ENCODE measurements at places on chromosomes 4 and X. TPM values are rescaled to one million over a fixed set of nuclear protein-coding genes. Genes with fewer than 3 reads are reported as not detected.
A peak's percentile ranks its signal among the peaks of the same experiment; 100 is the strongest.

Gene ALAS2
- not detected for total RNA-seq

Gene TCEAL6
- not detected for total RNA-seq

Gene RHOXF2
- not detected for total RNA-seq

Gene PRR32
- total RNA-seq, result not detected

Gene KLHL4
- not detected for total RNA-seq

Gene PYURF
- 46.3 TPM for total RNA-seq

Gene RIPPLY1
- total RNA-seq, result not detected

- H3K36me3 ChIP-seq, result peaks cover 2% of the 10 kb centered on the region
- no peak overlapping the region for H3K27ac ChIP-seq
- no peaks in the 10 kb centered on the region for H3K27me3 ChIP-seq
- H3K4me1 ChIP-seq, result no peaks in the 10 kb centered on the region
- no peak for DNase-seq
- no peak overlapping the region for H3K4me3 ChIP-seq
These were observed 874.8 kb downstream of the C4orf33 start for GRCh38 chr4:129970801-129971200.

DNA sequence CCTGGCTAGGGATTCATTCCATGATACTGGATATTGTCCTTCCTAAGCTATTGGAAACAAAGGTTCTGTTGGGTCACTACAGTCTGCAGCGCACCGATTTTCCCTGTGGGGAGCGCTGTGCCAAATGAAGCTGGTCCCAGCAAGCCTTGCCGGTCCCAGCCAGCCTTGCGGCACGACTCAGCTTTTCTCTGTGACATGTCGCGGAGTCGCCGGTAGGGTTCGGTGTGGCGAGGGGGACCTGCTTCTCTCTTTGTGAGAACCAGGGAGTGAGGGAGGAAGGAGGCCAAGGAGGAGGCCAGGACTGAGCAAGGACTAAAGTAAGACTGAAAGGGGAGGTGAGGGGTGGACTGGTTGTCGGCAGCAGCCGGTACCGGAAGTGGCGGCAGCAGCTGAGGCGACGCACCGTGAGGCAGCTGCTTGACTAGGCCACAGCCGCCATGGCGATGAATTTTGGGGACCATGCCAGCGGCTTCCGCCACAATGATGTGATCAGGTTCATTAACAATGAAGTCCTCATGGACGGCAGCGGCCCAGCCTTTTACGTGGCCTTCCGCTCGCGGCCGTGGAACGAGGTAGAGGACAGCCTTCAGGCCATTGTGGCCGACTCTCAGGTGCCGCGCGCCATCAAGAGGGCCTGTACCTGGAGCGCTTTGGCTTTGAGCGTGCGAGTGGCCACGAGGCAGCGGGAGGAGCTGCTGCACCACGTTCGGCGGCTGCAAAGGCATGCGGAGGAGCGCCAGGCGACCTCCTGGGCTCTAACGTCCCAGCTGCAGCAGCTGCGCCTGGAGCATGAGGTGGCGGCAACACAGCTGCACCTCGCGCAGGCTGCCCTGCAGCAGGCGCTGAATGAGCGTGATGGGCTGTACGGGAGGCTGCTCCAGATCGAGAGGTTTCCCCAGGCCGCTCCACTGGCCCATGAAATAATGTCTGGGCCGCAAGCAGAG is at the start of gene TEX13D:
Gene TEX13D (plus strand): TSS at position 180 of the 944 bp plus-strand sequence. CDS start 258 bp downstream, at position 438.
- H3K36me3 ChIP-seq, result no peaks in the 10 kb centered on the region
- peaks cover 2% of the 10 kb centered on the region for H3K27me3 ChIP-seq
- H3K4me1 ChIP-seq, result peaks cover 9% of the 10 kb centered on the region

- no peak overlapping the region for H3K4me3 ChIP-seq
- DNase-seq, result no peak
- no peaks in the 10 kb centered on the region for H3K4me1 ChIP-seq
- no peak overlapping the region for H3K27ac ChIP-seq
- no peaks in the 10 kb centered on the region for H3K27me3 ChIP-seq
- no peaks in the 10 kb centered on the region for H3K36me3 ChIP-seq
These were observed 105.7 kb upstream of the PRPS2 start for GRCh38 chrX:12685541-12685940.

DNA sequence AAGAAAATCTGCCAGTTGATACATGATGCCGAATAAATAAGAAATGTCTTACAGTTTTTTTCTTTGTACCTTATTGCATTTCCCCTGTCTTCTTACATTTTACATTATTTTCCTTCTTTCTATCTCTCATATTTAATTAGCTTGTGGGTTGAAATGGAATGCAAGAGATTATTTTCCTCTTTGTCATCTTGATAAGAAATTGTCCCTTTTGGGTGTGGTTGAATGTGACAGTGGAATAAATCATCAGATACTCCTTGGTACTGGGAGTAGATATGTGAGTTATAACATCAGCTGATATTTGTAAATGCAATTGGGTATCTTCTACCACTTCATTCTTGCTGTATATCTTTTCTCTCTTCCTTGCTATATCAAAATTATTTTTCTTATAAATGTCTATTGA is 997.4 kb downstream of the RAPGEF2 start:
- H3K4me3 ChIP-seq, result no peak overlapping the region
- no peak overlapping the region for H3K27ac ChIP-seq
- peaks cover 4% of the 10 kb centered on the region for H3K36me3 ChIP-seq
- DNase-seq, result no peak
- H3K4me1 ChIP-seq, result no peaks in the 10 kb centered on the region

- no peaks in the 10 kb centered on the region for H3K36me3 ChIP-seq
- H3K4me1 ChIP-seq, result no peaks in the 10 kb centered on the region
- no peaks in the 10 kb centered on the region for H3K27me3 ChIP-seq
- DNase-seq, result no peak
- no peak overlapping the region for H3K27ac ChIP-seq
These were observed 84.2 kb downstream of the NPNT start for GRCh38 chr4:105979506-105979905.

GRCh38 chr4:74266081-74266480 is 42.2 kb upstream of the EPGN start:
- H3K27ac ChIP-seq, result no peak overlapping the region
- no peaks in the 10 kb centered on the region for H3K36me3 ChIP-seq
- H3K4me3 ChIP-seq, result no peak overlapping the region
- no peak for DNase-seq

DNA sequence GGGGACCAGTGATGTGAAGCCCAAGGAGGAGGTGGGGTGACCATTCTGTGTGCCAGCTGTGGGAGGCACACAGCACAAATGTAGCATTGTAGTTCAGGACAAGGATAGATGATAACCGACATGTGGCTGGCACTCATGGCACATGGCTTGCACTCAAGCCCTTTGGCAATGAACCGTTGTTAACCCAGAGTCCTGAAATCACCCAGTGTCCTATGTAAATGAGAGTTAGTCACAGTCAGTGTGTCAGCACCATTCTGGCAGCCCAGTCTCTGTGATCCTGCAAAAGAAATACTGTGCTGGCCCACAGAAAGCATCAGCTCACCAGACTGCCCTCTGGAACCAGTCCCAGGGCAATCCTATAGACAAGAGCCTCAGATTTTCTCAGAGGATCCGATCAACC is 339.3 kb downstream of the MID1IP1 start:
- no peaks in the 10 kb centered on the region for H3K4me1 ChIP-seq
- H3K36me3 ChIP-seq, result no peaks in the 10 kb centered on the region
- H3K27me3 ChIP-seq, result peaks cover 24% of the 10 kb centered on the region
- no peak overlapping the region for H3K4me3 ChIP-seq
- no peak overlapping the region for H3K27ac ChIP-seq
- DNase-seq, result no peak

GRCh38 chr4:89110986-89111832 is at the start of gene TIGD2:
Gene TIGD2, plus strand, starts transcription at chr4:89111533. Its CDS starts 1,442 bp downstream, at chr4:89112975.
- H3K27ac ChIP-seq, result peak within 1 kb of the TSS; percentile 73
- H3K27me3 ChIP-seq, result peaks cover 11% of the 10 kb centered on the region

- no peaks in the 10 kb centered on the region for H3K4me1 ChIP-seq
- H3K36me3 ChIP-seq, result no peaks in the 10 kb centered on the region
- no peak for DNase-seq
These were observed 6.0 kb downstream of the GRIA3 start for GRCh38 chrX:123190096-123190495.

DNA sequence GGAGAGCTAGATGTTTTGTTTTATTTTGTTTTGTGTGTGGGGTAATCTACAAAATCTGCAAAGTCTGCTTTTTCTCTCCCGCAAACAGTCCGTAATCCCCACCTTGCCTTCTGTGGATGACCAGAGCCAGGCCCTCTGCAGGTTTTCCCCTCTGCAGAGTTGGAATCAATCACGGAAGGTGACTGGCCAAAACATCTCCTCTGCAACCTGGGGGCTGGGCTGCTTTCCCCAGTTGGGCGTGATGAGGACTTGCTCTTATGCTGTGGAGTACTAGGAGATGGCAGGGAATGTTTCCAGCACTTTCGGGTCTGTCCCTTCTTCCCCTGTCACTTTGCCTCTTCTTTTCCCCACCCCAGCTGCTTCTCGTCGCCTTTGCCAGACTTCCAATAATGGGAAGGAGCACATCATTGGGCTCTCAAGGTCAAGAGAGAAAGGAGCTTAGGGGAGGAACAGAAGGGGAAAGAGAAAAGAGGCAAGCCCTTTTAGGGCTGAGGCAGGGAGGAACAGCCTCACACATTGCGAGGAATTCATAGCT is 1.1 kb downstream of the TMEM35A start:
- peaks cover 32% of the 10 kb centered on the region for H3K27me3 ChIP-seq
- H3K27ac ChIP-seq, result no peak overlapping the region
- H3K4me1 ChIP-seq, result no peaks in the 10 kb centered on the region
- no peak overlapping the region for H3K4me3 ChIP-seq
- H3K36me3 ChIP-seq, result no peaks in the 10 kb centered on the region

DNA sequence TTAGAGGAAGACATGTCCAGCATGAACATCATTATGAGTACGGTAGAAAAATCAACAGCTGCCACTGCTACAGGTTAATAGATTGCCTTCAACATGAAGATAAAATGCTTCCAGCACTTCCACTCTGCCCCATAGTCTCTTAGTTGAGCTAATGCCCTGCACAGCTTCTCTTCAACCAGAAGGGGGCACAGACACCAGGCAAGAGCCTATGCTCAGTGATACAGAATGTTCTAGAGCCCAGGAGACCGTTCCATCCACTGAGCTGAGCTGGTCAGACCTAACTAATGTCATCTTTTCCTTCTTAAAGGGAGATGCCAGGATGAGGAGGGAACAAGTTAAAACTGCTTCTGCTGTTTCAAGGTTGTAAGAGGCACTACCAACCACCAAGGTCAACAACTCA is 42.2 kb downstream of the SMIM10L2A start:
- peaks cover 37% of the 10 kb centered on the region for H3K27me3 ChIP-seq
- H3K4me3 ChIP-seq, result no peak overlapping the region
- no peaks in the 10 kb centered on the region for H3K36me3 ChIP-seq
- DNase-seq, result no peak

Data from natural killer cell treated with Interleukin-12 subunit alpha and Interleukin-12 subunit beta and Interleukin-15 and Interleukin-18, amount 100 ng/mL, for 72 hours (primary cell).